RPMI7951 (cell line): ENCODE measurements at places on chromosomes 6 and 20. TPM values are rescaled to one million over a fixed set of nuclear protein-coding genes. Genes with fewer than 3 reads are reported as not detected.
A peak's percentile ranks its signal among the peaks of the same experiment; 100 is the strongest.

GRCh38 chr20:62485062-62485700 lies 9.4 kb upstream of the GATA5 start:
- peak; percentile 49 for DNase-seq

GRCh38 chr6:40997234-40997957 lies 41.6 kb downstream of the UNC5CL start:
- DNase-seq = peak; percentile 72

Gene HUS1B
- 0.36 and 0.98 TPM in 2 replicates for total RNA-seq

GRCh38 chr6:8844968-8845367 lies 409.6 kb upstream of the SLC35B3 start:
- no peak for DNase-seq

GRCh38 chr6:3738381-3739131 lies 13.0 kb downstream of the PXDC1 start:
- DNase-seq = no peak

GRCh38 chr6:10425975-10426780 lies 11.3 kb upstream of the TFAP2A start:
- DNase-seq = peak; percentile 82

GRCh38 chr20:39676241-39676640 lies 714.1 kb downstream of the DHX35 start:
- no peak for DNase-seq

GRCh38 chr6:122048570-122048969 lies 350.9 kb upstream of the HSF2 start:
- DNase-seq = no peak
